ENCODE measurements at places on chromosomes 2 and 18.

- DNase-seq = no peak
Observed at GRCh38 chr2:65767946-65768345, 335.5 kb upstream of the SPRED2 start.

GRCh38 chr2:161999321-161999720 lies 74.7 kb downstream of the DPP4 start:
- no peak for DNase-seq

DNA sequence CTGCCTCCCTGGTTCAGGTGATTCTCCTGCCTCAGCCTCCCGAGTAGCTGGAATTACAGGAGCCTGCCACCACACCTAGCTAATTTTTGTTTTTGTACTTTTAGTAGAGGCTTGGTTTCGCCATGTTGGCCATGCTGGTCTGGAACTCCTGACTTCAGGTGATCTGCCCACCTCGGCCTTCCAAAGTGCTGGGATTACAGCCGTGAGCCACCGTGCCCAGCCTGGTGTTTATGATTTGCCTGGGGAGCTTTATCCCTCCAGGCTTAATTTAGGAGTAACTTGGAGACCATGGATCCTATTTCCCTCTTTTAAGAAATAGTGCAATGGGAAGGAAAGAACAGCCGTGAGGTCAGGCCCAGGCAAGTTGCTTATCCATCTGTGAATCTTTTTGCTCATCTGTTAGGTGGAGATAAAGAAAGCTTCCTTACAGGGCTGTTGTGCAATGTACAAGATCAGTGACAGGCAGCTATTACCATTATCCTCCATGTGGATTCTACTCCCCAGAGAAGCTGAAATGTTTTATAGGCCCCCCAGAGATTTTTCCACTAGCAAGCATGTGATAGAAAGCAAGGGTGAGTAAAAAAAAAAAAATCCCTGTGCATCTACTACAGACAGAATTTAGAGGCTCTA lies 104.9 kb upstream of the MGAT5 start:
- no peak for DNase-seq

GRCh38 chr2:202052235-202052634 lies 18.6 kb downstream of the FZD7 start:
- DNase-seq = no peak

DNA sequence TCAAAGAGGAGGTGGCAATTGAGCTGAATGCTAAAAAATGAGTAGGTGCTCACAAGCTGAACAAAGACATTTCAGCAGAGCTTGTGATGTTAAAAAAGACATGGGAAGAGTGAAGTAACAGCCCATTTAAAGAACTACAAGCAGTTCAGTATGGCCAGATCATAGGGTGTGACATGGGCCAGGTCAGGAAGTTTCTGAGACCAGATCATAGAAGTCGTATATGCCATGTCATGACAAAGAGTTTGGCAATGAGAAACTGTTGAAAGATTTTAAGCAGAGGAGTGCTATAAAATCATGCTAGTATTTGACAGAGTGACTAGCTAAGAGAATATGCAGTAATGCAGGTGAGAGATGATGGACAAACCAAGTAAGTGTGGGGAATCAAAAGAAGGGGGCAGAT lies 7.3 kb upstream of the PELI1 start:
- no peak for DNase-seq

GRCh38 chr2:220034426-220035130 lies 407.1 kb downstream of the SLC4A3 start:
- no peak for DNase-seq

All from dermis blood vessel endothelial cell (primary cell).